ENCODE measurements at places on chromosomes 3 and 15.

DNA sequence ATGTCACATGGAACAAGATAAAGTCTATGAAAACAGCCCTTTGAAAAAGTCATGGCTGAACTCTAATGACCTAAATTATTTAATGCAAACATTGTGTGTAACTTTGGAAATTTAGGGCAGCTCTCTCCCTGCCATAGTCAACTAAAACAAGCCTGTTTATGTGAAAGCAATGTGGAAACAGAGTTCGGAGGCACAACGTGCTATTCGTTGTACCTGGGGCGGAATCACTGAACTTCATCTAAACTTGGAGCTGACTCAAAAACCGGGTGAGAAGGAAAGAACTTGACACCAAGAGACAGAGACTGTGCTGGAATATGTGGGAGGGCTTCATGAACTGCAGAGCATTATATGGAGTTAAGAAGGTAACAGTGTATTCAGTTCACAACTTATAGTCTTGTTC is 764.9 kb upstream of the GOLIM4 start:
- no peak for DNase-seq

GRCh38 chr15:41660235-41661077 is at the start of gene MGA:
Gene MGA (plus strand): TSS chr15:41660405.
- peak; percentile 87 for DNase-seq

DNA sequence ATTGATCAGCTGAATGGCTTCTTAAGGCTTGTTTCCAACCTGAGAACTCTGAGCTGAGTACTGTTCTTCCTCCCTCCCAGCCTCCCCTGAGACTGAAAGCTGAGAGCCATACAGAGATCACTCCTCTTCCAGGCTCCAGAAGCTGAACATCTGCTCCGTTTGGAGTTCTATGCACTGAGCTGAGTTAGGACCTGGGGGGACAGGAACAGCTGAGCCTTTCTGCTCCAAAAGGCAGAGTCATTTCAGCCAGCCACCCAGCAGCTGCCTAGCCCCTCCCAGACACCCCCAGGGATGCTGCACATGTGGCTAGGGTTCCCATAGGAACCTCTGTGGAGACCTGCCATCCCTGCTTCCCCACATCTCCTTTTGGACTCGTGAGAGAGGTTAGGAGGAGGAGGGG is 64.2 kb upstream of the GLCE start:
- DNase-seq = peak; percentile 37

- DNase-seq = peak; percentile 65
These were observed 105.5 kb downstream of the NLGN1 start for GRCh38 chr3:173502983-173503568.

GRCh38 chr3:57935539-57935938 is 72.7 kb upstream of the FLNB start:
- DNase-seq = no peak

- DNase-seq = peak; percentile 93
These were observed 75.5 kb downstream of the NEDD4 start for GRCh38 chr15:55917881-55918296.

DNA sequence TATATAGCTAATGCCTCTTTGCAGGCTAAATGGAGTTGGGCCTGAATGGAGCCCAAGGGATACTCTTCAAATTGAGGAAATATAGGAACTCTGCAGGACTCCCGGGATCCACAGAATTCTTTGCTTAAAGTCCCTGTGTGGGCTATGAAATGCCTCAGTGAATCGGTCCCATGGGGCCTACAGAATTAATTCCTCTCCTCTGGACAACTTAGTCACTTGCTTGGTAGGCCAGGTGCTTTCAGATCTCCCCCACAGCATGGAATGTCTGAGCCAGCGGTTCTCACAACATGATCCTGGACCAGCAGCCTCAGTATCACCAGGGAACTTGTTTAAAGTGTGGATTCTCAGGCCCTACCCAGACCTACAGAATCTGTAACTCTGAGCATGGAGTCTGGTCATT is 15.1 kb upstream of the PRICKLE2 start:
- DNase-seq = peak; percentile 29

DNA sequence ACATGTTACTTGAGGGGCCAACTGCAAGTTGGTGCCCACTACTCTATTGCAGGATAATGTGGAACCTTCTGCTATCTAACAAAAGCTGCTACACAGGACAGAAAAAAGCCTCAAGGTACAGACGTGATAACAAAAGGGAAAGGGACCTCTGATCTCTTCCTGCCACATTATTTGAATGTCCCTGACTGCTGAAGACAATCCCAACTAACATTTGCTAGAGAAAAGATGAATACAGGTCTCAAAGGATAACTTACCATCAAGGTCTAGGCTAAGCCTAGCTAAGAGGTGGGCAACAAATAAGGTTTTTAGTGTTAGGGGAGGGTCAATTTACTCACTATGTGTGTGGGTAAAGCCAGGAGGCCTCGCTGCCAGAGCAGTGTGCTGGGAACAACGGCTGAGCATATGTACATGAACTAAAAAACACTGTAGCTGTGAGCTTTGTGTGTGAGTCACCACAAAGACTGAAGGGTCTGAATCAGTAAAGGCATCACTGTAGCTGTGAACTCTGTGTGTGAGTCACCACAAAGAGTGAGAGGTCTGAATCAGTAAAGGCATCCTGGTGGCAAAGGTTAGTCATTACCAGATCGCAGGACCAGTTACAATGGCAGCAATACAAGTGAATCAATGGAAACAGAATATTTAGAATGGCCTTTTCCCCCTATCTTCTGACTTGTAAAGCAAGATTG is 111.7 kb downstream of the LMLN start:
- peak; percentile 88 for DNase-seq

DNA sequence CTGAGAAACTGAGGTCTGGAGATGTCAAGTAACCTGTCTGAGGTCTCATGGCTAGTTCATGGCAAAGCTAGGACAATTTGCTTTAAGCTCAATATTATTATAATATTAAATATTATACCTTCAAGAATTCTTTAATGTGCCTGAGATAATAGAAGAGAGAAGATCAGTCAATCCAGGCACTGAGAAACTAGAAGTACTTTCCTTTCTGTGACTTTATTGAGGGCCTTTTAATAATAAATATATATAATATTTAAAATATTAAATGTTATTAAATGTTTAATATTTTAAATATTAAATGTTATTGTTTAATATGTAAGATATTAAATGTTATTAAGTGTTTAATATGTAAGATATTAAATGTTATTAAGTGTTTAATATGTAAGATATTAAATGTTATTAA is 144.3 kb upstream of the DNAJC19 start:
- no peak for DNase-seq

- peak; percentile 0 for DNase-seq
These were observed 115.9 kb upstream of the ST8SIA2 start for GRCh38 chr15:92277776-92278175.

GRCh38 chr3:77137559-77137958 is 97.7 kb downstream of the ROBO2 start:
- no peak for DNase-seq

DNA sequence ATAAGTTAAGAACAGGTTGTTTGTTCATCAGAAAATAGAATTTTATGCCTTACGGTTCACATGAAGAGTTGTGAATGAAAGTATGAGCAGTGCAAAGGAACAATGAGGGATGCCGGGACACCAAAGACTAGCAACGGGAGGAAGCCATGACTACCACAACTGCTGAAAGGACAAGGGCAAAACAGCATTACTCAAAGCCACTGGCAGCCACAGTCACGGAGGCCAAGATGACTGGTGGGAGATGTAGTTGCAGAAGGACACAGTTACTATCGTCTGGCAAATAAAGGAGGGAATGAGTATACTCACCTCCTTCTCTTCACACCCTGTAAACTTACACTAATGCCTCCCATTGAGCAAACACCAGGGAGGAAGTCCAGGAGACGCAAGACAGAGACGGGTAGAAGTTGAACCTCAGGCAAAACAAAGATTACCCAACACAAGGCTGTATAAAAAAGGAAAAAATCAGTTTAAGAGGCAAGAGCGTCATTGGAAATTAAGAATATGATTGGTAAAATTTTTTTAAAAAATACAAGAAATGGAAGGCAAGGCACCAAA is 675.5 kb downstream of the FHIT start:
- DNase-seq = no peak

GRCh38 chr3:37519661-37520060 is 342.0 kb upstream of the CTDSPL start:
- DNase-seq = no peak

- peak; percentile 47 for DNase-seq
These were observed 41.6 kb upstream of the CLSTN2 start for GRCh38 chr3:139893267-139893962.

- no peak for DNase-seq
These were observed 599.2 kb downstream of the TUSC7 start for GRCh38 chr3:117308756-117309155.

GRCh38 chr3:158773845-158774830 is 27.7 kb upstream of the MFSD1 start:
- peak; percentile 89 for DNase-seq

DNA sequence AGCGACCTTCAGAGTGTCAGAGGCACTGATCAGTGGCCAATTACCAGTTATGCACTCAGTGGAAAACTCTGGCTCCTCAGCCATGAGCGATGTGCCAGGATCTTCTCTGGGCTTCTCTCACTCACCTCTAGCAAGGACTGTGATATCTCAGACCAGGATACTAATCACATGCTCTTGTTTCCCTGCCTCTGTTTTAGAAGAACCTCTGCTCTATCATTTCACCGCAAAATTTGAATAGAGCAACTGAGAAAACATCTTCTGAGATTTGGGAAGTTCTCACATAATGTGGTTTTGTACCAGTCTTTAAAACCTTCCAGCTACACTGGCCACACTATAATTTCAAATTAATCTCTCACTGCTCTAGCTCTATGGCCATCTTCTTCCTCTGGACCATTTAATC is 325.8 kb upstream of the FRG2C start:
- no peak for DNase-seq

DNA sequence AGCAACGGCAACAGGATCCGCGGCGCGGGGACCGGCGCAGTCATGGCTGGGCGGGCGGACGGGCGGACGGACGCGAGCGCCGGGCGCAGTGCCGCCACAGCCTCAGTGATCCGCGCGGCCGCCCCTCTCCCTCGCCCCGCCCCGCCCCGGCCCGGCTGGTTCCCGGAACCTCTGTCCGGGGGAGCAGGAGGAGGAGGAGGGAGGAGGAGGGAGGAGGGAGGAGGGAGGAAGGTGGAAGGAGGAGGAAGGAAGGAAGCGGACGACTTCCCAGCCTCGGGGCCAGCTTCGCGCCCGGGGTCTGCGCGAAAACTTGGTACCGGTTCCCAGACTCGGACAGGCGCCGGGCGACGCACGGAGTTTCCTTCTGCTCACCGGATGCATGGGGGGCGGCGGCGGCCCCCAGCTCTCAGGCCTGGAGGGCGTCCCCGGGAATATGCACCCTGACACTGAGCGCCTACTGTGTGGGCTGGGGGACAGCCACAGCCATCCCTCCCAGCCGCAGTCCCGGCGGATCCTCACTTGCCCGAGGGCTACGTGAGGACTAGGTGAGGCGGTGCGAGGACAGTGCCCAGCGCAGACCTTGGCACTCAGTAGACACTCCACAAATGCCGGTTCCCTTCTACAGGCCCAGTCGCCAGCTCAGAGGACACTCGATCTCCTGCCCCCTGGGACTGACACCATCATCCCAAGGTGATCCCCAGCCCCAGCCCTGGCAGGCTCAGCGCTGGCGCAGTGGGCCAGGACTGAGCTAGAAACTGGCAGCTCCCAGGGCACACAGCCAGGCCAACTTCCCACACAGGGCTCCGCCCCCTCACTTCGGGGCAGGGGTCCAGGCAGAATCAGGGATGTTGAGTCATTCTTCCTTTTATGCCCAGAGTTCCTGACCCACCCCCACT is at the start of gene SHISA5:
Gene SHISA5 (minus strand): TSS at position 124 of the 896 bp plus-strand sequence. CDS start 80 bp downstream, at position 44.
- DNase-seq = peak; percentile 71

DNA sequence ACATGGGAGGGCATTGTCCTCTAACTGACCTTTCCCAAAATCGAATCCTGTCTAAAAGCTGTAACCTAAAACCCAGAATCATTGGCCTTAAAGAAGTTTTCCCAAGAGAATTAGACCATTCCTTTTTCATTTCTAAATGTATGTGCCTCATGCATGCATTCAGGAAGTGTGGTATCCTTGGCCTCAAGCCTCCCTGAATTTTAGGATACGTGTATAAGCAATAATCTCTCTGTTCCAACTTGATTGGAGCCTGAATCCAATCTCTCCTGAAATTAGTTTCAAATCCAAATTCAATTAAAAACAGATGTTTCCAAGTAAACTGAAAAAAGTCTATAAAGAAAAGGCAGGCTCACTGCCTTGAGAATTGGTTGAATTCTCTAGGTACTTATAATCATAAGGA is 86.0 kb upstream of the VEPH1 start:
- DNase-seq = peak; percentile 26

DNA sequence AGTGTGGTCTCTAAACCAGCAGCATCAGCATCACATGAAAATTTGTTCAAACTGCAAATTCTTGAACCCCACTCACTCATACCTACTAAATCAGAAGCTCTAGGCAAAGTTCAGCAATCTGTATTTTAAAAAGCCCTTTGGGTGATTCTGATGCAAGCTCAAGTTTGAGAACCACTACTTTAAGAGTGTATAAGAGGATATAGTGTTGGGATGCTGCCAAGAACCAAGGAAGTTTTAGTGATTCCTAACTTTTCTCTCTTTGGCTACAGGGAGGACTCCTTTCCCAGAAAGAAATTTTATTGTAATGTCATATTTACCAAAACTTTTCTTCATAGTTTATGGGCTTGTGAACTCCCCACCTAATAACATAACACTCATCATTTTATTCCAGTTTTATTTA is 422.2 kb downstream of the TBC1D5 start:
- peak; percentile 9 for DNase-seq

DNA sequence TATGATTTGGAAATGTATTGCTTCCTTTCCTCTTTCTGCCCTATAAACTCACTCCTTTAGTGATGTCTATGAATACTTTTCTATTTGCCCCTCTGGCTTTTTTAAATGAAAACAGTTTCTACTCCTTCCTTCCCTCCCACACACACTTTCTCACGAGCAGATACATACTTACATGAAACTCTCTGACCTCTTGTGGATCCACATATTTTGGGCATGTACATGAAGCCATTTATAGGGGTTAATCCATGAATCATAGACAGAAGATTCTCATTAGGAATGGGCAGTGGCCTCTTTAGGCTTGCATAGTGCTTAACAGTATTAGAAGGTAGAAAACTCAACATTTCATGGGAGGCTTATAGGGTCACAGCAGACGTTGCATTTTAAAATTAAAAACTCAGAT is 24.8 kb downstream of the ANAPC13 start:
- peak; percentile 98 for DNase-seq

- no peak for DNase-seq
These were observed 25.8 kb upstream of the ADPGK start for GRCh38 chr15:72809329-72809728.
